ENCODE measurements at places on chromosomes 11 and 22.
A peak's percentile ranks its signal among the peaks of the same experiment; 100 is the strongest.

- DNase-seq = peak; percentile 43
These were observed 77.8 kb upstream of the LINC01488 start for GRCh38 chr11:69403556-69404215.

GRCh38 chr11:34343153-34343552 is 14.7 kb downstream of the ABTB2 start:
- DNase-seq = peak; percentile 79

DNA sequence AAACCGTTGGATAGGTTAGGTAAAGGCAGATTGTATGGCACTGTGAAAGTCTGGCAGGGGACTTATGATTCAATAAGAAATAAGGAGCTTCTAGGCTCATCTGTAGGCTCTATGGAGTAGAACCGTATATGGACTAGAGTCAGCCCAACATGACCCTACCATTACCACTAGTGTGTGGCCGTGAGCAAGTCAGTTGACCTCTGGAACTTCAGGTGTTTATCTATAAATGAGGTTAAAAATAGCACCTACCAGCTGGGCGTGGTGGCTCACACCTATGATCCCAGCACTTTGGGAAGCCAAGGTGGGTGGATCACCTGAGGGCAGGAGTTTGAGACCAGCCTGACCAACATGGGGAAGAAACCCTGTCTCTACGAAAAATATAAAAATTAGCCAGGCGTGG is 4.4 kb downstream of the HINFP start:
- no peak for DNase-seq

DNA sequence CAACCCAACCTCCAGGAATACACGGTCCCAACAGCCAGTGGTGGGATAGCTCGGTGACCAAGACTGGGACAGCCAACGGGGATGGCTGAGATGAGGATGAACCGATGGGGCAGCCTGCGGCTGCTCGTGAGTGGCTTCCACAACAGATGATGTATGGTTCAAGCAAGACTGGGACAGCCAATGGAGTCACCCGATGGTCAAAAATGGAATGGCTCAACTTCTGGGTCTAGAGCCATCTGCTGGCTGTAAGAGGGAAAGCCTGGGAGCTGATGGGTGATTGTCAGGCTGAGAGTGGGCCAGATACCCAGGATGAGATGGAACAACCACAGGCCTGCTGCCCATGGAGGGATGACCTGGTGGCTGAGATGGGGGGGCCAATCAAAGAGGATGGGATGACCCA is 35.5 kb downstream of the SYT7 start:
- no peak for DNase-seq

- DNase-seq = no peak
These were observed at the start of gene IGLL5 for GRCh38 chr22:22887621-22888503. IGLL5 (plus strand) TSS chr22:22887816; CDS start chr22:22888054, 238 bp downstream.

DNA sequence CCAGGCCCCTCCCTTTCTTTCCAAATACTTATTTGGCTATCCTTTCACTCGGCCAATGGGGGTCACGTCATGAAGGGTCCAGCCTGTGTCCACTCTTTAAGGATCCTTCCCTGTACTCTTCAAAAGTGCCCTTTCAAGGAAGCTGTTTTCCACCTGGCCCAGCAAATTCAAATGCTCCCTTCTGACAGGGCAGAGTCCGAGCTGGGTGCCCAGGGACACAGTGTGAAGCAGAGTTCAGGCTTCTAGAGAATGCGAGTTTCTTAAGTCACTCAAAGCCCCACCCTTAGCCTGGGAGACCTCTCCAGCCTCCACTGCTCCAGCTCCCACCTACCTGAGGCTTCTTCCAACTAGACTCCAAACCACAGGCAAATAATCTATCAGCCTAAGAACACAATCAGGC is 5.5 kb upstream of the APOA1 start:
- DNase-seq = no peak

- no peak for DNase-seq
These were observed 107.6 kb downstream of the SHANK2 start for GRCh38 chr11:71144736-71145135.

DNA sequence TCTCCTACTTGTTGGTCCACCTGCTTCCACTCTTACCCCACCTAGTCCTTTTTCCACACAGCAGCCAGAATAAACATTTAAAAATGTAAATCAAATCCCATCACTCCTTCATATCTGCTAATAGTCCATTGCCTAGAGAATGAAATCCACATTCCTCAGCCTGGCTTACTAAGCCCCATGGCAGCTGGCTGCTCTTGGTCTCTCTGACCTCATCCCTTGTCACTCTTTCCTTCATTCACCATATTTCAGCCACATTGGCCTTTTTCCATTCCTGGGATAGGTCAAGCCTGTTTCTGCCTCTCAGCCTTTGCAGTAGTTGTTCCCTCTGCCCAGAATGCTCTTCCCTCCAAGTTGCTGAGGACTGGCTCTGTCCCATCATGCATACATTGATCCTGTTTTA is 512.8 kb downstream of the INSC start:
- DNase-seq = peak; percentile 33

DNA sequence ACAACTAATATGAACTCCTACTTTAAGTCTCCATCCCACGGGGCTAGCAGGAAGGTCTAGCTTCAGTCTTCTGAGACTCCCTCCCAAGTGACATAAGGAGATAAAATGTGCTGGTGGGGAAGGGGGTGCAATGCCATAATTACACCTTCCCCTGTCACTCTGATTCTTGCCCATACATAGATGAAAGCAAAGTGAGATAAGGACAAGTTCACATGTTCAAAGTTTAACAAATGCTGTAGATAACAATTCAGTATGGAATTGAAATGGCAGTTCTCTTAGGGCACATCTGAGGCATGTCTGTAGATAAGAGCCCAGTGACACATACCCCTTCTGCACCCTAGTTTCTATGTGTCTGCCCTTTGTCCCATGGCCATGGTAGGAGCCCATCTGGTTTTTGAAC is 38.2 kb upstream of the PANX1 start:
- DNase-seq = no peak

- no peak for DNase-seq
These were observed 827.4 kb downstream of the OPCML start for GRCh38 chr11:132704781-132705375.

DNA sequence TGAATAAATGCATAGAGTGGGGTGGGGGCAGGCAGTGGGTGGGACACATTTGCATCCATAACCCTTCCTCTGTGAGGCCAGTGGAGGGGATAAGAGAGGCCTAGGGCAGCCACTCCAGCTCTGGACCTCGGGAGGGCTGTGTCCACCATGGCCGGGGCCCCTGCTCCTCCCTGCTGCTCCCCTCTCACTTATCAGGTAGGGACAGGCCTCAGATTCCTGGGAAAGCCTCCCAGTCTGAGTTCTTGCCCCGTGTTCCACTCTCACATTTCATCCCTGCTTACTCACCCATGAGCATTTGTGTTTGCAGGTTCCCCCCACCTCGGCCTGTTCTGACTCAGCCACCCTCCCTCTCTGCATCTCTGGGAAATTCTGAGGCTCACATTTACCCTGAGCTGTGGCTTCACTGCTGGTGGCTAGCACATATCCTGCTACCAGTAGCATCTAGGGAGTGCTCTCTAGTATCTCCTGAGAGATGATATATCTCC is 128.7 kb upstream of the TOP3B start:
- DNase-seq = peak; percentile 92

GRCh38 chr11:119427279-119427678 is 4.3 kb upstream of the THY1 start:
- no peak for DNase-seq

GRCh38 chr11:101435408-101435973 is 148.3 kb downstream of the TRPC6 start:
- DNase-seq = no peak

DNA sequence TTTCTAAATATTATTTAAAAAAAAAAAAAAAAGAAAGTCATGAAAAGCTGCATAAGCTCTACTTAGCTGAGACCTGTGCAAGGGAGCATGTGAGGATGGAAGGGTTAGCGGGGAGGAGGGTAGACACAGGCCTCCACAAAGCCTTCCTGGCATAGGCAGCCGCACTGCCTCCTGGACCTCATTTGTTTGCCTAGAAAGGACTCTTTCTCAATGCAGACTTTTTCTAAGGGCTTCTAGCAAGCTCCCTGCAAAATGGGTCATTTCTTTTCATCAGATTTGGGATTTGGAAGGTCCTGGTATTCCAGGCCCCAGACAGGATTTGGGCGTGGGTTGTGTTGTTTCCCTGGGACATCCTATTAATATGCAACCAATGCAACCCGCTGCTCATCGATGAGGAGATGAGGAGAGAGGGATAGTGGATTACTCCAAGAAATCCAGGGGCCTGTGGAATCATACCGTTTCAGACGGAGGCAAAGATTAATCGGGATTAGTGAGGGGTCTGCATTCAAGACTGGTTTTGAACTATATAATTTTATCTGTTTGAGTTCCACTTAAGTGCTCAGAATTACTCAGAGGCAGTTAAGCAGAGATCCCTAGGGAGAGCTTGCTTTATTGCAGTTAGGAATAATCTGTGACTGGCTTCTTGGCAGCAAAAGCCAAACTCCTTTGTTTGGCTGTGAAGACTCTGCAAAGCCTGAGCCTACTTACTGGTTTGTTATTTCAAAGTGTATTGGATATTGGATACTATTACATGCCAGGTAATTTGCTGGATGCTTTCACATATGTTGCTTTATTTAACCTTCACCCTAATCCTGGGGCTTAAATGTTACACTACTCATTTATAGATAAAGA is 106.9 kb upstream of the NAV2 start:
- no peak for DNase-seq

DNA sequence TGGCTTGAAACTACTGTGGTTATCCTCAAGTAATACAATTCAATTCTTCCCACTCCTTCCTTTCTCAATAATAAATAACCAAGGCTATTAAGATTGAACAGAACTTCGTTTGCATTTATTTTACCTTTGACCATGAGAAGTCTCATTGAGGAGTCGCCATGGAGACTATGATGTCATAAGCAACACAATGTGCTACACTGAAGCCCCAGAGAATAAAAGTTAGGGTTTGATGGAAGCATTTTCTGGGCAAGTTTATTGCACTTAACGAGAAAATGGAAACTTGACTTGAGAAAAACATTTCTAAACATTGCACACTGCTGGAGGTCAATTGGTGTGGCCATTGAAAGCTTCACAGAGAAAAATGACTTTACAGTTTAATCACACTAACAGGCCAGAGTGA is 121.5 kb downstream of the FAM76B start:
- DNase-seq = no peak

DNA sequence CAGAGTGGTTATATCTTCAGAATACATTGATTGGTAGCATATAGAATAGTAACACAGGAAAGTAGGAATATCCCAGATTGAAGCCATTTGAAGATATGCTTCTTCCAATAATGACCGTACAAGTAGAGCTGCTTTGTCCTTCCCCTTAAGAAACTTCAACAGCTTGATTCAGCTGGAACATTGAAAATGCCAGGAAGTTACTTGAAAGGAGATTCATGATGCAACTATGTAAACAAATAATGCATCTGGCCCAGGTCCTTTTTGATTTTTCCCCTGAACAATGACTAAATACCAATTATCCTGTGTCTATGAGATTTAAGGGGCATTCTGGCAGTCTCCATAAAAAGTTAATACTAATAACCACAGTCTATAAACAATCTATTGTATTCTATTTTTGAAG is 3.0 kb downstream of the DKK3 start:
- DNase-seq = no peak

DNA sequence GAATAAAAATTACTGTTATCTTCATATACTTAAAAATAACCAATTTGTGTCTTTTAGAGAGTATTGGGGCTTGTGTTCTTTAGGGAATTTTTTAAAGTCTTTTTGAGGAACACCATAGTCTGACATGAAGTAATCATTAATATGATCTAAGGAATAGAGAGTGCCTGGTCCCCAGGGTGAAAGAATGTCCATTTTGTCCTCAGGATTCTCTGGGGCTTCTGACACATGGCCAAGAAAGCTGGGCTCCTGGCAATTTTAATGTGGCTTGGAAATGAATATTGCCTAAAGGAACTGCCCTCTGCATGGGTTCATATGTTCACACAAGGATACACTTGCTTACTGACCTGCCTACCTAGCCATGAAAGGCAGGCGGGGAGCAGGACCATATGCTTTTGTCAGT is 33.7 kb downstream of the NF2 start:
- DNase-seq = no peak

GRCh38 chr22:49322231-49322630 is 505.4 kb downstream of the BRD1 start:
- DNase-seq = no peak

DNA sequence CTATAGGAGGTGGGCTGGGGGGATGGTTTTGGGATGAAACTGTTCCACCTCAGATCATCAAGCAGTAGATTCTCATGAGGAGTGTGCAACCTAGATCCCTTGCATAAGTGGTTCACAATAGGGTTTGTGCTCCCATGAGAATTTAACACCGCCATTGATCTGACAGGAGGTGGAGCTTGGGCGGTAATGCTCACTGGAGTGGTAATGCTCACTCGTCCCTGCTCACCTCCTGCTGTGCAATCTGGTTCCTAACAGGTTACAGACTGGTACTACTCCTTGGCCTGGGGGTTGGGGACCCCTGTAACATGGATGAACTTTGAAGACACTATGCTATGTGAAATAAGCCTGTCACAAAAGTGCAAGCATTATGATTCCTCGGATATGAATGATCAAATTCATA is 87.0 kb upstream of the CLNS1A start:
- no peak for DNase-seq

DNA sequence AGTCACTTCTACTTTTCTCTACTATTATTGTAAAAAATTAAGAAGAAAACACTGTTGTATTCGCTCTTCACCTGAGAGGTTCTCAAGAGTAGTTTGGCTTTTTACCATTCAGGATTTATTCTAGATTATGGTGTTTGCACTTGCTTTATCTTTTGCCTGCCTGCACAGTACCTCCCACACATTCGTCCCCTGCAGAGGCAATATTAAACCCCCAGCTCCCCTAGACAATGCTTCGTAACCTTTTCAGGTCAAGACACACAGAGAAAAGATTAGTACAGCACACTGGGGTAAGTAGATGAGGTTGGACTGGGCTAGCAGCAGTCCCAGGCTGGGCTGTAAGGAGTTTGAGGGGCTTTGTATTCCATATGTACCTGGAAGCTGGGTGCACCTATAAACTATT is 62.4 kb downstream of the TNRC6B start:
- DNase-seq = no peak

DNA sequence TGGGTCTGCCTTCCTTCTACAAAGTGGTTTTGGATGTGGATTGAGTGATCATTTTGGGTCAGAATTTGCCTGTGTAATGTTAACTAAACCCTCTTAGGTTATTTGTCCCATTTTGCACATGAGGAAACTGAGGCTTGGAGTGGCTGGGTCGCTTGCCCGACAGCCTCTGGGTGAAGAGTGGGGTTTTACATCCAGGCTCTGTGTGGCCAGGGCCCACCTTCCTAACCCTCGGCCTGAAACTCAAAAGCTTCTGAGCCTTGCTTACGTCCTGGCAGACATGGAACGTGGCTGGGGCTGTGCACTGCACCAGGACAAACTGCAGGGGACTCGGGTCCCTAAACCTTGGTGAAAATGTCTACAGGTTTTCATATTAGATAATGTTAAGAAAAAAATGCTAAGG is 542.4 kb downstream of the TBC1D22A start:
- no peak for DNase-seq

- DNase-seq = no peak
These were observed 7.1 kb downstream of the P2RY2 start for GRCh38 chr11:73225001-73225686.

Measured in urothelium cell line (cell line).